ENCODE measurements at places on chromosomes 4 and X.

GRCh38 chr4:76799718-76800117 lies 98.2 kb downstream of the SOWAHB start:
- no peak for DNase-seq

GRCh38 chr4:73894001-73894400 lies 24.8 kb downstream of the CXCL1 start:
- DNase-seq = no peak

- DNase-seq = no peak
These were observed 22.2 kb downstream of the KANTR start for GRCh38 chrX:53116101-53116500.

DNA sequence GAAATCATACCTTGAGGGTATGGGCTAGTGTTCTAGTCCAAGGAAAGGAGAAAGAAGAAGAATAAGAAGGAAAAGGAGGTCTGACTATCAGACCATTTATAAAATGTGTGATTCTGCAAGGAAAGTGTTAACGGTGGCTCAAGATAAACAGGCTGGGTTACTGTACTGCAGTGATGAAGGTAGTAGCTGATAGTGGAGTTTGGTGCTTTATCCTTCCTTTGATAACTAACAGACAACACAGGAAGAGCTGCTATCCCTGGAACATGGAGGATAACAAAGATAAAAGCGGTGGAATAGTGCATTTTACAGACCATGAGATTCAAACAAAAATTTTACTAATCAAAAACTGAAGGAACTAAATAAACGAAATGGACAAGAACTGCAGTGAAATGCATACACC lies 2.6 kb downstream of the UNC5C start:
- DNase-seq = no peak

GRCh38 chrX:38879631-38880220 lies 78.5 kb downstream of the MID1IP1 start:
- peak; percentile 5 for DNase-seq

DNA sequence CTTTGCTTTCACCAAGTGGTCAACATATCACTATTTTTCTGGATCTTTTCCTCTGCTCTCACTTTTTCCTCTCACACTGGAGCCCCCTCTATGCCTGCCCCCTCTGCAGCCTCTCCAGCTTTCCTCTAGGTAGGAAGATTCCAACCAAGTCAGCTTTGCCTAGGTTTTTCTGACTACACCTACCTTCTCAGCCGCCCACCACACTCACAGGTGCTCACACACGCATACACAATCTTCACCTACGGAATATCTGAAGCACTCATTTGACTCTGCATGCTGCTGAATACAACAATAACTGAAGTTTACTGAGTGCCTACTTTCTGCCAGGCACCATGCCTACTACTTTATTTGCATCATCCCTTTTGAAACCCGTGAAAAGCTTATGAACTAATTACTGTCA lies 328.0 kb downstream of the PPP3CA start:
- no peak for DNase-seq

DNA sequence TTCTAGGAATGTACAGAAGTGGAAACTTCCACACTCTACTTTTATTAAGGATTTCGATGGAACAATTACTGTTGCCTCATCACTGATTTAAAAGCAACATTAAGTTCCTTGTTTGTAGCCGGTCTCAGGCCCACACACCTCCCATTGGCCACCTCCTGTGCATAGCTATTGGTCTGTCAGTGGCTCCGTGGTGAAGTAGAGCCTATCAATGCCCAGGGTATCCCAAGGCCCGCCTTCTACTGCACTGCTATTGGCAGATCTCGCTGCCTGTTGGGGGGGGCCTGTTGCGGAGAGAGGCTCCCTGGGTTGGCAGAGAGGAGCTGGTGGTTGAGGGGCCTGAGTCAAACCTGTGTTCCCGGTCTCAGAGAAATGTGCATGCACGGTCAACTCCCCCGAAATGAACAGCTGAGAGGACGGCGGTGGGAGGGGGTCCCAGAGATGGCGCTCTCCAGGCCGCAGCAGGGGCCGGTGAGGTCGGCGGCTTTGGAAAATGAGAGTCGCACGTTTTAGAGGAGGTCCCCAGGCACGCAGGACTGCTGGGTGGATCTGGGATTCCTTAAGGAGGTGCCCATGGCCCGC lies 4.9 kb upstream of the ARAF start:
- peak; percentile 77 for DNase-seq

DNA sequence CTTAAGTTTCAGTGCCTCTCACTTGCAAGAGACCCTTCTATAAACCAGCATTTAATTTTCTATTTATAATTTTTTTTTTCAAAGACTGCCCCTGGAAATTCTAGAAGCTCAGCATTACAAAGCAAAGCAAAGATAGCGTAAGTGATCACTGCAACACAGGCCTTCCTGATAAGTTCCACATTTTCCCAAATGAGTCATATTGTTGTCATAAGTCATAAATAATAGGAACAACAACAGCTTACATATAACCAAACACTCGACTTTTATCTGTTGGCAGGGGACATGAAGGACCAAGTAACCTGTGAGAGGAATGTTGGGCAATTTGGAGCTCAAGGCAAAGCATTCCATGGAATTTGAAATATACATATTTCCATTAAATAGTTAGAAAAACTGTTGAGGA lies 815.5 kb downstream of the DMD start:
- no peak for DNase-seq

- DNase-seq = no peak
These were observed 15.5 kb downstream of the NKX3-2 start for GRCh38 chr4:13528821-13529127.

DNA sequence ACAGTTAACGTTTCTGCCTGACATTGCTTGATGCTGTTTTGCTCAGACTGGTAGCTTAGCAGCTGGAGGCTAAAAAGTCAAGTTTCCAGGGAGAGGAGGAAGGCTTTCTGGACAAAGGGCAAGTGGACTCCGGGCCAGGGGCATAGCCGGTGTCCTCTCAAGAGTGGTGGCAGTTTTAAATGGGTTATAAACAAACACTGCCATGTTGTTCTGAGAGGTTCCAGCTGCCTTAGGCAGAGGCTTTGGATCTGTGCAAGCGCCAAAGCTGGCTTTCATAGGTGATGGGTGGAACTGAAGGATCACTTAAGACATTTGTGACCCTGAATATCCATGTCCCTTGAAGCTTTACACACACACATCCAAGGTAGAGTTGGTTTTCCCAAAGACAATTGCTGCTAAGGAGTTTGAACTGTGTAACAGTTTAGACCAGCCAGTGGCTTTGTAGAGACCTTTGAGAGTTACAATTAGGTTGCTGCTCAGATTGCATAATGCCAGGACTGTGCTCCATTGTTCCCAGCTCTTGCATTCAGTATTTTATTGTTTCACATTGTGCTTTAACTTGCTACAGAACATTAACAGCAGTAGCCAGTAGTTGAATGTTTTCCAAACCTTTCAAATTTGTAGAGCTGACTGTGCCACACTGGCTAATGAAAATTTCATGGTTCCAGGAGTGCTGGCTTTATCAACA lies 54.1 kb upstream of the AP1S2 start:
- no peak for DNase-seq

DNA sequence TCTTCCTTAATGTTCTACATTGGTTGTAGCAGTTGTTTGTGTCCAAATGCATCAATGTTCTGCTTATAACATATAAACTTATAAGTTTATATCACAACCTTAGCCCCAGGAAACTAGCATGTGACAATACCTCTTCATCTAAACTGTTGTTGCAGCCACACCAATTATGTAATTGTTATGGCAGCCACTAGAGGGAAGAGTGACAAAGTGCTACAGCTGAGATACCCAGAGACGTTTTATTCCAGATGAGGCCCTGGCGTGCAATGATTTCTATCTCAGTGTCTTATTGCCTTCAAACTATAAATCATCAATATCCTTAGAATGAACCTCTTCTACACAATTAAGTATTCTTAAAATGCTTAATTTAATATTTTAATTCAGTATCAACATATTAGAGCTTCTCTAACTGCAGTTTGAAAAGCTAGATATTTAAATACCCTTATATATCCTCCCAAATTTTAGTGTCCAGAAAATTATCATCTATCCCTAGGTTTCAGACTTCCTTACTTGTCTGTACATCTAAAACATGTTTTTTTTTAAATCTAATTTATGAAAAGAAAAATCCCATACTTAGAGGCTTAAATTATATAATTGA lies 171.6 kb downstream of the PCDH10 start:
- no peak for DNase-seq

DNA sequence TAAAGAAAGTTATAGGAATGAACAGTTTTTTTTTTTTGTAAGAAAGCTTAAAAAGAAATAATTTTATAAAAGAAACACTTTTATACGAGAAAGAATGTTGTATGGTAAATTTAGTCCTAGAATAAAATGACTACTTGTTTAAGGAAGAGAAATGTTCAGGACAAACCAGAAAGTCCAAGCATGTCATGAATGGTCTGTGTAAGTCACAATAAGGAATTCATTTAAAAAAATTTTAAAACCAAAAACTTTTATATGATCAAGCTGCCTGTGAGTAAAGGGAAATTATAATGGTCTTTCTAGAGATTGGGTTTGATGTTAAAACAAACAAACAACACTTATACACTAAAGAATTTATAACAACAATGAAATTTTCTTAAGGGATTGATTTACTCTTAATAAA lies 858.9 kb upstream of the PCDH7 start:
- DNase-seq = no peak

DNA sequence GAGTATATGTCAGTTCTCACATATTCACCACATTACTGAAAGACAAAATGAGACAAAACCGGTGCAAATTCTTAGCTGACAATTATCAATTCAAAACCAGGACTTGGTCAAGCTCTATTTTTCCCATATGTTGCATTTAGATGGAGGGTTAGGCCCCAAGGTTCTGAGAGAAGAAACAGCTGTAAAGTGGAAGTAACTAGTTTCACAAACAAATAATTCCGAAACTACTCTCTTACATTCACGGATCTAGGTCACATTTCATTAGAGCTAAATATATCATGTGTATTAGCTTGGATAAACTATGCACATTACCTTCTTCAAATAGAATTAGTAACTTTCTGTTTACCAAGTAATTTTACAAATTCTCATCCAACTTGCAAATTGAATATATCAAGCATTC lies 3.7 kb upstream of the GABRA2 start:
- no peak for DNase-seq

GRCh38 chr4:90145319-90145718 lies 18.1 kb downstream of the CCSER1 start:
- DNase-seq = no peak

DNA sequence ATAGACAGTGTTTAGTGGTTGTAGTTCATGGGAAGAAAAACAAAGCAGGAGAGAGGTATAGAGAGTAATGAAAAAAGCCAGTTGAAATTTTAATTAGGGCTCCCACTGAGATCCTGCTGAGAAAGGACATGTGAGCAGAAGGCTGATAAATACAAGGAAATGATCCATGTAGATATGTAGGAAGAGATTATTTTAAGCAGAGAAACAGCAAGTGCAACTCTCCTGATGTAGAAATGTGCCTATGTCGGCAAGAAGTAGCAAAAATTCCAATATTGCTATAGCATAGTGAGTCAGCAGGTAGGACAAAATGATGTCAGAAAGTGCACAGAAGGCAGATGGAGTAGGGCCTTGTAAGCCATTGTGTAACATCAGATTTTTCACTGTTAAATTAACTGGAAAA lies 1027.3 kb downstream of the PCDH18 start:
- no peak for DNase-seq

GRCh38 chrX:144219035-144219434 lies 335.2 kb downstream of the UBE2NL start:
- DNase-seq = no peak

GRCh38 chrX:143437439-143437838 lies 79.8 kb downstream of the SPANXN3 start:
- DNase-seq = no peak

GRCh38 chr4:108959491-108959890 lies 196.6 kb upstream of the ETNPPL start:
- no peak for DNase-seq

- no peak for DNase-seq
These were observed 1520.7 kb upstream of the PCDH7 start for GRCh38 chr4:29199485-29199884.

DNA sequence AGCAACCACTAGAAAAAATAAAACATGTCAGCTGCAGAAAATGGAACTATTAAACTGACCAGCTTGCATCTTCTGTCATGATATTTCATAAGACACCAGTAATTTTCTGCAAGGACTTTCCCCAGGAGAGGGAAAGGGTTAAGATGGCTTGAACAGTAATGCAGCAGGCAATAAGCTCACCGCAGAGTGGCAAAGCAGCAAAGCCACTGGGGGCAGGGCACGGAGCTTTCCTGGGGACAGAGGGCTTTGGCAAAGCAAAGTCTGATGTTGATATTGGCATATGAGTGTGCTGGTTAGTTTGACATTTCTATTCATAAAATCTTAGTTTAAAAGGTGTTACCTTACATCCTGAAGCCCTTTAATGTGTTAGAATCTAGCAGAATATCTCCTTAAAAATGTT lies 55.1 kb upstream of the NAP1L5 start:
- no peak for DNase-seq

- no peak for DNase-seq
These were observed 214.5 kb downstream of the NAF1 start for GRCh38 chr4:162952232-162952631.

DNA sequence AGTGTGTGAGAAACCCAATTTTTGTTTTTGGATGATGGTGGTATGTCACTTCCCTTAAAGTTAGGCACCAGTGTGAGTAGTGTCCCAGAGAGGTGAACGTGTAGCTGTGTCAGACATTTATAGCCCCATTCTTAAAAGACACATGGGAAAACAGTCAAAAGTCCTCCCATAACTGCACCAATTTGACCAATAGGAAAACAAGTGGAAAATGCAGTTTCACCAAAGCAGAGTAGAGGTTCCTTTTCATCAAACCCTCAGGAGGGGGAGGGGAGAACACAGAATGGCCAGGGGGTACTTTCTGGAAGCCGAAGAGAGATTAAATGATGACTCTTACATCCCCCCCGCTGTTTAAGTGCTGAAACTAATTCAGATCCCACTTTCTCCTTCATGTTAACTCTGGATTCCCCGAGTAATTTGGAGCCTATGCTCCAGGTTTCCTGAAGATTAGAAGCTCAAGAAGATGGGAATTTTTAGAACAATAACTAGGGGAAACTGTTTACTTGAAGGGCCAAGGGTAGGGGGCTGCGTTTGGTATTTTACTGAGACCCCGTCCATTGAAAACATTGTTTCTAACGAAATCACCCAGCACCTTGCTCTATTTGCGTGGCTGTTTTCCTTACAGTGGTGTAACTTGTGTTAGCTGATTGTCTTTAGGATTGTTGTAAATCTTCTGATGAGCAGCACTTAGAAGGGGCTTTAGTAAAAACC lies 2.1 kb upstream of the LEF1 start:
- DNase-seq = no peak

GRCh38 chr4:67750691-67751090 lies 3.5 kb downstream of the GNRHR start:
- no peak for DNase-seq

DNA sequence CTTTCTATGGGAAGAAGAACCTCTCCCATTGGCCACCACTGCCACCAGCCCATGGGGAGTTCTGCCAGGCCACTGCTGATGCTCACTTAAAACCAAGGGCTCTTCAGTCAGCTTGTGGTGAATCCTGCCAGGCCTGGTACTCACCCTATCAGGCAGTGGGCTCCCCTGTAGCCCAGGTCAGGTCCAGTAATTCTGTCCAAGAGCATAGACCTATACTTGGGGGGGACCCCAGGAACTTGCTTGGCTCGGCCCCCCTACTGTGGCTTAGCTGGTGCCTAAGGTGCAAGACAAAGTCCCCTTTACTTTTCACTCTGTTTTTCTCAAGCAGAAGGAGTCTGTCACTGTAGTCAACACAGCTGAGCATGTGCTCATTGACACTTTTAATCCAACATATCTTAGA lies 1012.2 kb downstream of the PCDH19 start:
- no peak for DNase-seq

Measured in DMS79 (cell line).